ENCODE measurements at places on chromosomes 7 and 10.

- no peak for DNase-seq
Observed at GRCh38 chr10:5147255-5147980, 37.5 kb downstream of the AKR1C8 start.

DNA sequence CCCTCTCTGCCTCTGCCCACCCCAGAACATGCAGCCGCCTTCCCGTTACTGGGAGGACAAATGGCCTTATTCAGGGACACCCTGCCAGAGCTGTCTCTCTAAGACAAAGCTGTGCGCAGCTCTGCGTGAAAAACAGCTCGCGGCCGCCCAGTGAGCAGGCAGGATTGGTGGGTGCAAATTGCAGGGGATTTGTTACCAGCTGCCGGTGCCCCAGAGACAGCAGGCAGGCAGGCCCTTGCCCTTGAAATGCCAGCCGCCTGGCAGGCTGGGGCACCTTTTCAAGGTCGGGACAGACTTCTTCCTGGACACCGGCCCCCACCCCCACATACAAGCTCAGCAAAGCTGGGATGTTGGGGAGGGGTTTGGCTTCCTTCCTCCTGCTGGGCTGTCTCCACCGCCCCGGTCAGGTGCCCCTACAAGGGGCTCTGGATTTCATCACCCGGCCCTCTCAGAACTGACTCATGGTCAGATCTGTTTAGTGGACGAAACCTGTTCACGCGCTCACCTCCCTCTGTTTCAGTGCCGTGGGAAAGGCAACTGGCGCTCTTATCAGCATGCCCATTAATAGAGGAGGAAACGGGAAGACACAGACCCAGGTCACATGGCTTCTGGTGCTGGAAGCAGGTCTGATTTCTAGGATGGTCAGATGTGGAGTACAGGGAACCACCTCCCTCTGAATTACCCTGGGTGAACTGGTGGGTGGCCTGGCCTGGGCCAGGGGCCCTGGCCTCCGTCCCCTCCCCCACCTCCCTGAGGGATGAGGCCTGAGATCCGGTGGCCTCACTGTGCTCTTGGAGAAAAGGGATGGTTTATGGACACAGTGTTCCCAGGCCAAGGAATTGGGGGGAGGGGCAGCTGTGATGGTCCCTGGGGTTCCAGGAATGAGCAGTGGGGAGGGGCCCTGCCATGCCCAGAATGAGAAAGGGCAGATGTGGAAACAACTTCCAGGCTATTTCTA lies 123.9 kb upstream of the PPIF start:
- DNase-seq, result peak; percentile 52

GRCh38 chr10:77577666-77578229 lies 59.9 kb downstream of the KCNMA1 start:
- DNase-seq, result no peak

DNA sequence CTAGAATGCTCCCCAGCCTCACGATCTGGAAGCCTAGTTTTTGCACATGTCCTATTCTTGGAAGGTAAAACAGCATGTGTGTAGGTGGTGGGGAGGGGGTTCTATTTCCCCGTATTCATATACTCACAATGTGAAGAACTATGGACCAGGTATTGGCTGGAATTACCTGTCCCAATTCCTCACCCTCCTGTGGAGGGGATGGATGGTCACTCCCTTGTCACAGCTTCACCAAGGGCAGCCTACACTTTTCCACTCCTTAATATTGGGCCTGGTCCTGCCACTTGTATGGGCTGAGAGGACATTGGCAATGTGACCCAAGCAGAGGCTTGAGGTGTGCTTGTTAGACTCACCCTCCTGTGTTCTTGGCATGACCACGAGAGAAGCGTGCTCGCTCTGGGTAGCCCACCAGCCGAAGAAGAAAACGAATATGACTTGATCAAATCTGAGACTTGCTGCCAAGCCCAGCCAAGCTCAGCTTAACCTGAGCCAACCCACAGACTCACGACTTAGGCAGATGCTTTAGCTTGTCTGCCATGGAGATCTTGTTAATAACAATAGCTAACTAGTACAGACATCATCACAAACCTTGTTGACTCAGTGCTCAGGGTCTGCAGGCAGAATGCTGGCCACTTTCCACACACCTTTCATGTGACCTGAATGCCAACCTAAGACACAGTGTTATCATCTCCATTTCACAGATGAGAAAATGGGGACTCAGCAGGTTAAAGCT lies 17.2 kb downstream of the ZNF488 start:
- DNase-seq, result no peak

GRCh38 chr7:28533731-28534531 lies 121.6 kb downstream of the CREB5 start:
- DNase-seq, result peak; percentile 37

All from epithelial cell of esophagus (primary cell).